Fibroblast of pulmonary artery (primary cell): ENCODE measurements at places on chromosomes 16 and 17.
A peak's percentile ranks its signal among the peaks of the same experiment; 100 is the strongest.

DNA sequence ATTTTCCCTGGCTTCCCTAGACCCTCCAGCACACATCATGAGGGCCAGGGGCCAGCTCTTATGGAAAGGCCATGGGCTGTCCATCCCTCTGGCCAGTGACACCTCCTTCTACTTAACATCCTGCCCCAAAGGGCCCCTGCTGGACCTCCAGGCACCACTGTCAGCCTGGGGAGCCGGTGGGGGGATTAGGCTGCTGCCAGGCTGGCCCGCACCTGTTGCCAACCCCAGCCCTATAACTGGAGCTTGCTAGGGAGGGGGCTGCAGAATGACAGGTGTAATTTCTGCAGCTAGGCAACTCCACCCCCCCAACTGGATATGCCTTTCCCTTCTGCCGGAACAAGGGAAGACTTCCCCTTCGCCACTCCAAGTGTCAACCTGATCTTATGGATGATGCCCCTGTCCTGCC lies 12.5 kb downstream of the RARA start:
- no peak for DNase-seq

GRCh38 chr17:81097134-81097942 lies 62.4 kb downstream of the BAIAP2 start:
- peak; percentile 83 for DNase-seq

GRCh38 chr16:72134507-72134906 lies 37.4 kb downstream of the PMFBP1 start:
- DNase-seq, result no peak

DNA sequence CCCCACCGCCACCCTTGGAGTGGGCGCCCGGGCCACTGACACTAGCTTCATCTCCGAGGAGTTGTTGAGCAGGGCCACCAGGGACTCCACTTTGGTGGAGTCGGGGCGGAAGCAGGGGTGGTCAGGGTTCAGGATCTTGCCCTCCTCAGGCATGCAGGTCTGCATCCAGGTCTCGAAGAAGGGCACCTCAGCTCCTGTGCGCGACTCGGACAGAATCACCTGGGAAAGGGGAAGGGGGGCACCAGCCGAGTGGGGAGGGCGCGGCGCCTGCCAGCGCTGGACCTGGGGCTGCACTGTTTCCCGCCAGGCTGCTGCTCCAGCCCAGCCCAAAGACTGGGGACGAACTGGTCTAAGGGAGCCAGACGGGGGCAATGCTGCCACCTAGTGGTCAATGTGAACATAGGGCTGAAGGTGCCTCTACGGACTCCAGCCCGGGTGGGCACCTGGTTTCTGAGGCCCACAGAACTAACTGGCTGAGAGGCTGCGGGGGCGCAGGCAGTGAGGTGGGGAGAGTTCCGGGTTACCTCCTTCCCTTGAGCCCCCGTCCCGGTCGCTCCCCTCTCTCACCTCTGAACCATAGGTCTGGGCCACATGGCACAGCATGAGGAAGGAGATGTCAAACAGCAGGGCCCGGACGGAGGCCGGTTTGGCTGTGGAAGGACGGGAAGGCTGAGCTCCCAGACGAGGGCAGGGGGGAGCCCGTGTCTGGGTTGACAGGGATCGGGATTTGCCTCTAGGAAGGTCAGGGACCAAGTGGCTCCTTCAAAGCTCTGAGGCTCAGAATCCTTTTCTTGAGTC lies 11.8 kb downstream of the CSF3 start:
- peak; percentile 87 for DNase-seq

GRCh38 chr16:31177136-31177535 lies 2.8 kb upstream of the FUS start:
- DNase-seq, result no peak

DNA sequence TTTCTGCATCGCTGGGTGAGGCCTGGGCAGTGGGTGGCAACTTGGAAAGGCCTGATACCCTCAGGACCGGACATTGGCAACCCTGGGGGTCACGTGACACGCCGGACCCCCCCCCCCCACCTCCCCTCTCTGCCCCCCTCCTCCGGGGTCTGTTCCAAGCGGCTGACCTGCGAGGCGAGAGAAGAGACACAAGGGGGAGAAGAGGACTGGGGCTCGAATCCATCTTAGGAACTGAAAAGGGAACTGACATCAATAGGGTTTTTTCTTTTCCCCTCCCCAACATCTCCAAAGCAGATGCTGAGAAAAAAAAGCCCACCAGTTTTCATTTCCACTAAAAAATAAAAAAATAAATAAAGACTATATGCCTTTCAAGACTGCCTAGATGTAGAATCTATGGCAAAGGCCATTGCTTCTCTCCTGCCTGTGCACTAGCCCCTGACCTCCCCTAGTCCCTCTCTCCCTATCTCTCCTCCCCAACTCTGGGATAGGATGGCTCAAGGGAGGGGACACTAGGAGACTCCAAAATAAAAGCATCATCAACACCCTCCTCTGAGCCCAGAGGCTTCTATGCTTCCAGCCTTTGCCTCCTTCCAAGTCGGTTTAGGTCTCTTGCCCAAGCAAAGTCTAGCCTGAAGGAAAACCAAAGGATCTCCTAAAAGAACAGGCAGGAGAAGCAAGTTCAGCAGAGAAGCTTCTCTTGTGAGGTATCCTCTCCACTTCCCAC lies 7.7 kb upstream of the HOXB2 start:
- DNase-seq, result no peak

GRCh38 chr16:2205967-2206313 lies 686 bp downstream of the MLST8 start:
- DNase-seq, result no peak

- no peak for DNase-seq
Measured at GRCh38 chr17:29084541-29085146, 41.7 kb downstream of the PIPOX start.

- no peak for DNase-seq
Measured at GRCh38 chr17:15038656-15039055, 226.5 kb downstream of the PMP22 start.

GRCh38 chr16:77551357-77551756 lies 116.5 kb upstream of the ADAMTS18 start:
- DNase-seq, result no peak

- peak; percentile 16 for DNase-seq
Measured at GRCh38 chr16:3745751-3746355, 28.5 kb upstream of the TRAP1 start.

GRCh38 chr17:71109697-71110096 lies 940.4 kb downstream of the KCNJ2 start:
- DNase-seq, result no peak

DNA sequence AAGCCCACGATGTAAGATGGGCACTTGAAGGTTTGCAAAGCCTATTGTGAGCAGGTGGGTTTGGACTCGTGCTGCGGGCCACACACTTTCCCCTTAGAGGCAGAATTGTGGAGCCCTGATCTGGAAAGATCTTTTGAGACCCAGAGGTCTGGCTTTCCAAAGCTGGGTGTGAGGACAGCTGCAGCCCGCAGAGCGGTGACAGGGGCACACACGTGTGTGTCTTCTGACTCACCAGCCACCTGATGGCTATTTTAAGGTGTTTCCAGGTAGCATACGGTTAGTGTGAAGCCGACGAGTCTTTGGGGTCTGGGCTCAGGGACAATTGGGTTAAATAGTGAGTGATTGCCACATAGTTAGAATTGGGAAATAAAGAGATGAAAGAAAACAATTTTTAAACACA lies 108.9 kb upstream of the GSE1 start:
- DNase-seq, result no peak

- peak; percentile 15 for DNase-seq
Measured at GRCh38 chr17:5785867-5786509, 201.7 kb upstream of the NLRP1 start.

DNA sequence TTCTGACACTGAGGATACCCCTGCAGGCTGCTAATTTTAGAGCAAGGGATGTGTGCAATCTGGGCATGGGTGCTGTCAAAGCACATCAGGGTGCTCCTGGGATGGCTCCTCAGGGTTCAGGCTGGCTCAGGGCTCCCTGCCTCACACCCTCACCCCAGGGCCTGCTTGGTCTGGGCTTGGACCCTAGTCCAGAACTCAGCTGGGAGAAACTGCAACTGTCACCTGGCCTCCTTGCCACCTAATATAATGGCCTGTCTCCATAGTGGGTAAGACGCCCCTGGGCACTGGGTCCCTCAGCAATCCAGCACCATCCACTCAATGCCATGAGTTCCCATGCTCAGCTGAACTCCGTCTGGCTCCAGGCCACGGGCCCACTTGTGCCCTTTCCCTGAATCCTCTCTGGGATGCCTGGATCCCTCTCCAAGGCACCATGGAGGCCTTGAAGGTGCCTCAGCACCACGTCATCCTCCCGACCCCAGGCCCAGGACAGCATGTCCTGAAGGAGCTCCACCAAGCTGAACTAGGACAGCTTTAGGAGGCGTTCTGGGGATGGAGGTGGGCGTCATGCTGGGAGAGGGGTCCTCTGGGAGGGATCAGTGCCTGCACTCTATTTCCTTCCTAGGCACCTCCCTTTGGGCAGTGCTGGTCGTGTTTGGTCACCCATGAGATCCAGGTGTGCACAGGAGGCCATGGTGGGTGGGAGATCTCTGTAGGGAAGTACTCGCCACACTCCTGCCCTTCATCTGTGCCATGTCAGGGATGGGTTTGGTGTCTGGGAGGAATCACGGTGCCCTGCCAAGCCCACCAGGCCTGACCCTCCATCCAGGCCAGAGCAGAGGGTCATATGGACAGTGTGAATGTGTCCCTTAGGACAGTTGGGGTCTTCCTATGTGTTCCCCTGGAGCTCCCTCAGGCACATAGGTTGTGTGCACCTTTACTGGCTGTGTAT lies 1688.4 kb downstream of the TP53TG3F start:
- DNase-seq, result no peak

DNA sequence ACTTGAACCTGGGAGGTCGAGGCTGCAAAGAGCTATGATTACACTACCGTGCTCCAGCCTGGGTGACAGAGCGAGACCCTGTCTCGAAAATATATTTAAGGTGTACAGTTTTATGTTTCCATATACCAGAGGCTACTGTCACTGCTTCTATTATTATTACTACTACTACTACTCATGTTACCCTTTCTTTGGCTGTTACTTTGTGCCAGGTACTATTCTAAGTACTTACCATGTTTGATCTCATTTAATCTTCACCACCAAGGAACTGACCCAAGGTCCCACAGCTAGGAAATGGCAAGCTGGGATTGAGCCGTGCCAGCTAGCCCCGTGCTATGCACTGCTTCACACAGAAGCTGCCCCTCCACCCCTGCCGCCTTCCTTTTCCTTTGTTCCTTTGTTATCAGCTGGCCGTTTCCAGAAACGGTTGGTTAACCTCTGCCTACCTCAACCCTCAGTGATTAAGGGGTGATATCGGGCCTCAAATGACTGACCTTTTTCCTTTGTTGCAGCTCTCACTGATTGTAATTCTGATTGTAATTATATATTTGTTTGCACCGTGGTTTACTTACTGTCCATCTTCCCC lies 78.4 kb downstream of the ABCC1 start:
- DNase-seq, result no peak

- peak; percentile 23 for DNase-seq
Measured at GRCh38 chr16:14658063-14658462, 25.3 kb downstream of the BFAR start.

DNA sequence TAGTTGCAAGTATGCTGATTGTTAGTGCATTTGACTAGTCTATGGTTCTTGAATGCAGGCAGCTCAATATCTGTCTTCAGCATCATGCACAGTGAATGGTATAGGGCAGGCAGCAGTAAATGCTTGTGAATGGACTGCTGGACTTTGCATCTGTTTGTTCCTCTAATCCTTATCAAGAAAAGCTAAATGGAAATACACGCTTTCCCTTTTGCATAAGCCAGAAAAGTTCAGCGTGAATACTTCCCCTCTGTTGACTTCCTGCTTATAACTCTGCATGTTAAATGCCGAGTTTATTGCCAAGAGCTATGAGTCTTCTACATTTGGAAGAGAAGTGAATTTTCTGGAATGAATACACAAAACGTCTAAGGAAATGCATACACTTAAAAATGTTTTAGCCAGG lies 127.9 kb upstream of the CPHXL start:
- no peak for DNase-seq

- DNase-seq, result no peak
Measured at GRCh38 chr17:48641541-48642058, 15.4 kb upstream of the HOXB9 start.

DNA sequence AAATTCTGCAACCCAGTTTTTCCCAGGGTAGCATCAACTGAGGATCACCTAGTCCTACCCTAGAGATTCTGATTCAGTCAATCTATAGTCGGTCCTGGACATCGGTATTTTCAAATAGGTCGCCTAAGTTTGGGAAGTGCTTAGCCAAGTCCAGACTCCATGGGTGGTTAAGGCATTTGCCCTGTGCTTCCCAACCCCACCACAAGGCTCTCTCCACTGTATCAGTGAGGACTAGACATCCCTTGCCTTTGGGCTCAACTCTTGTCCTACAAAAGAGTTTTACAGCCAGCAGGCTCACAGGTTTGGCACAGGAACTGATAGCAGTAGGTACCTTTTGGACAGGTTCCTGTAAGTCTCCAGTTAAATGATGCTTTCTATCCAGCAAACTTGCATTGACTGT lies 13.8 kb downstream of the HYDIN start:
- DNase-seq, result no peak

- DNase-seq, result no peak
Measured at GRCh38 chr17:326010-326621, 26.5 kb downstream of the RPH3AL start.

DNA sequence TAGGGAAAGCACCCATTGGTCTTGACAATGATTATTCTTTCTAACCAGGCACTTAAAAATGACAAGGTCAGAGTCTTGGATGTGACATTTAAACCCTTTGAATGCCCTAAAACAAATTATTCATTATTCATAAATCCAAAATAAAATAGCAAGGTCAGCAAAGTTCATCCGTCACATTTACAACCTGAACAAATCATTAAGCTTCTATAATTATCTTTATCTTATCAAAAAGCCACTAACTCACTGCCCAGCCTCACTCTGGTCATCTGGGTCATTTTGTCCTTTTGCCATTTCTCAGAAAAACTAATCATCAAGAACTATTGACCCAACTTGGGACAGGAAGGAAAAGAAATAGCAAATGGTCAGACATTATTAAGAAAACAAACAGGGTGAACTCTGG lies 507.3 kb upstream of the CDH8 start:
- DNase-seq, result no peak

- peak; percentile 84 for DNase-seq
Measured at GRCh38 chr17:3827124-3827773, 18.8 kb downstream of the NCBP3 start.

DNA sequence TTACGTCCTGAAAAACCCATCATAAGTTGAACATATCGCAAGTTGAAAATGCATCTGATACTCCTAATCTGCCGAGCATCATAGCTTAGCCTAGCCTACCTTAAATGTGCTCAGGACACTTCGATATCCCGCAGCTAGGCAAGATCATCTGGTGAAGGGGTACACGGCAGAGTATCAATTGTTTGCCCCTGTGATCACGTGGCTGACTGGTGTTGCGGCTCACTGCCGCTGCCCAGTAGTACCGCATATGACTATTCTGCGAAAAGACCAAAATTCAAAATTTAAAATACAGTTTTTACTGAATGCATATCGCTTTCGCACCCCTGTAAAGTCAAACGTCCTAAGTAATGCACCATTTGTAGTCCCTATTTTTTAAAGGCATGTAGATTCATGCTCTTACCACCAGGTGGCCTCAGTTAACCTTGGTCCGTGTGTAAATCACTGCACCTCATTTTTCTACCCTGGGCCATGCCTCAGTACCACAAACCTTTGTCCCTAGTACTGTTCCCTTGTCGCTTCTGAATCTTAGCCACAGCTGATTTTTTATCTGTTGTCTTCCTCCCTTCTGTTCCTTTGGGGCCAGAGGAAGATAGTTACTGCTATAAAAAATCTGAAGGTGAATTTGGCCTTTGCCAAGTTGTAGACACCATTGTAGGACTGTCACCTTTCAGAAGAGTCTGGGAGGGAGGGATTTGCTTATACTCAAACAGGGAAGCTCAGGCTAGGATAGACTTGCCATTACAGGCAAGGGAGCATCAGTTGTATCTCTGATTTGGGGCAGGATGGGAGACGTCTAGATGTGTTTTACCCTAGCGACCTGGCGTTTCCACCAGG lies 34.4 kb downstream of the WWP2 start:
- DNase-seq, result peak; percentile 85
